ENCODE measurements at places on chromosomes 16 and 17. TPM values are rescaled to one million over a fixed set of nuclear protein-coding genes. Genes with fewer than 3 reads are reported as not detected.

MYOCD gene
- total RNA-seq: not detected

MT3 gene
- not detected for total RNA-seq

CFAP97D1 gene
- under 0.01 TPM for total RNA-seq

GPT2 gene
- total RNA-seq: 6.1 TPM

GAST gene
- total RNA-seq: not detected

TPSG1 gene
- total RNA-seq: not detected

CMTM2 gene
- not detected for total RNA-seq

BTBD17 gene
- total RNA-seq: not detected

RAMP2 gene
- total RNA-seq: 0.73 TPM

P2RX5 gene
- total RNA-seq: 1.2 TPM

ZFP3 gene
- total RNA-seq: 2.0 TPM

SLC46A1 gene
- total RNA-seq: 4.8 TPM

RASL10B gene
- under 0.01 TPM for total RNA-seq

MFSD6L gene
- total RNA-seq: not detected

SRCIN1 gene
- not detected for total RNA-seq

TEKT1 gene
- not detected for total RNA-seq

ATXN1L gene
- 11.0 TPM for total RNA-seq

SLFN14 gene
- not detected for total RNA-seq

ZPBP2 gene
- not detected for total RNA-seq

OR3A2 gene
- 0.73 TPM for total RNA-seq

TTLL6 gene
- total RNA-seq: not detected

RPUSD1 gene
- 27.2 TPM for total RNA-seq

CBX8 gene
- total RNA-seq: 2.0 TPM

Measured in subcutaneous preadipocyte (primary cell).